ENCODE measurements at places on chromosomes 6 and 20. TPM values are rescaled to one million over a fixed set of nuclear protein-coding genes. Genes with fewer than 3 reads are reported as not detected.

FAM50B gene
- total RNA-seq, result 8.7 TPM

ACOT13 gene
- 7.1 TPM for total RNA-seq

OR2B6 gene
- not detected for total RNA-seq

IPCEF1 gene
- 4.4 TPM for total RNA-seq

LIME1 gene
- 3.0 TPM for total RNA-seq

PSMF1 gene
- 114 TPM for total RNA-seq

C6orf15 gene
- total RNA-seq, result not detected

CSE1L gene
- total RNA-seq, result 15.9 TPM

RAET1L gene
- total RNA-seq, result not detected

TP53TG5 gene
- total RNA-seq, result not detected

DNA sequence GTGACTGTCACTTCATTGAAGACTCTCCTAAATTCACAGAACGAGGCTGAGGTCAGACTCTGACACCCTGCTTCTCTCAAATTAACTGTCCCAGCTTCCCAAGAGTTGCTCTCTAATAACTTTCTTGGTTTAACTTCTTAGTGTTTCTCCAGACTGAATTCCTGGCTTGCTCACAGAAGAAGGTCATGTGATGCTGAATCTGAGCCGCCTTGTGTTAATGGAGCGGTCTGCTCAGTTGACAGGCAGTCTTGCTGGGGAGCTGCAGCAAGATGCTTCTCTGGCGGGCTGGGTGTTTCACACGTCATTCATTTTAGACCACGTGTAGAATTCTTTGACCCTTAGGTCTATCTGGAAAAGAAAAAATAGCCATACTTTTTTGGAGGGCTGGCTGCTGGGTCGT, 107.3 kb downstream of the FOXO3 start:
- H3K27me3 ChIP-seq, result no peaks in the 10 kb centered on the region
- no peak overlapping the region for H3K4me3 ChIP-seq
- H3K27ac ChIP-seq, result no peak overlapping the region
- H3K36me3 ChIP-seq, result peaks cover 31% of the 10 kb centered on the region

- H3K36me3 ChIP-seq, result no peaks in the 10 kb centered on the region
- no peak for DNase-seq
- no peak overlapping the region for H3K4me3 ChIP-seq
- H3K27ac ChIP-seq, result no peak overlapping the region
These were observed 49.5 kb downstream of the TRIM38 start for GRCh38 chr6:26012061-26012460.

GRCh38 chr6:54156650-54157250, 45.5 kb downstream of the MLIP start:
- no peaks in the 10 kb centered on the region for H3K36me3 ChIP-seq
- DNase-seq, result no peak
- H3K27me3 ChIP-seq, result no peaks in the 10 kb centered on the region
- no peak overlapping the region for H3K4me3 ChIP-seq

GRCh38 chr6:166408936-166409755, 26.4 kb upstream of the MPC1 start:
- no peaks in the 10 kb centered on the region for H3K27me3 ChIP-seq
- no peak overlapping the region for H3K27ac ChIP-seq
- no peak for DNase-seq
- H3K36me3 ChIP-seq, result no peaks in the 10 kb centered on the region

DNA sequence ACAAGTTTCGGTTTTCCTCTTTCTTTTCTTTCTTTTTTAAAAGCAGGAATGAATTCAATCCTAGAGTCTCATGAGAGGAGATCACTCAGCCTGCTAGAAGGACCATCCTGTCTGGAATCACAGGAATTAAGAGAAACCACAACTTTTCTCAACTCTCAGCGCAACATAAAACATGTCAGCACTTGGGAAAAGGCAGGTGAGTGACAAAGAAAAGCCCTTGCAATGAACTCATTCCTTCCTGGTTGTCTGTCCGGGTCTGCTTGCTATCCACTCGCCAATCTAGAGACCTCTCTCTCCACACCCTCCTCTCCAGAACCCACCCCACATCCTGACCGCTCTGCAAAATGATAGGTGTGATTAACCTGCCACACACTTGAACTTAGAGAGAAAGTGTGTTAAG, 253.8 kb downstream of the LY86 start:
- DNase-seq, result no peak
- no peaks in the 10 kb centered on the region for H3K4me1 ChIP-seq
- H3K4me3 ChIP-seq, result no peak overlapping the region
- no peaks in the 10 kb centered on the region for H3K36me3 ChIP-seq

- H3K4me1 ChIP-seq, result no peaks in the 10 kb centered on the region
- no peak for DNase-seq
- H3K27ac ChIP-seq, result no peak overlapping the region
- no peaks in the 10 kb centered on the region for H3K27me3 ChIP-seq
- no peaks in the 10 kb centered on the region for H3K36me3 ChIP-seq
These were observed 7.7 kb downstream of the CCN6 start for GRCh38 chr6:112061605-112062004.

DNA sequence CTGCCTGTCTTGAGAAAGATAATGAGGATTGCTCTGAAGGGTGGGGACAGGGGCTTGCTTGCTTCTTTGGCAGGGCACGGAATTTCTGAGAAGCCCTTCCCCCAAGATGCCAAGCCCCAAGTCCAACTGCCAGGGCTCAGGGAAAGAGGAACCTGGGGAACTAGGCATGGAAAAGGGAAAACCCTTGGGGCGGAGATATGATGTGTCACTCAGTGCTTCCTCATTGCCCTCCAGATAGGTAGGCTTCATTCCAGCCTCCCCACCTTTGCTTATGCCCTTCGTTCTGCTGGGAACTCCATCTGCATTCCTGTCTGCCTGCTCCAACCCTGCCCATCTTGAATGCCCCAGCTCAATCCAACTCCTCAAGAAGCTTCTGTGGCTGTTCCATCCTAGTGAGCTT, 61.2 kb downstream of the VEGFA start:
- no peak for DNase-seq
- H3K36me3 ChIP-seq, result no peaks in the 10 kb centered on the region
- peaks cover 33% of the 10 kb centered on the region for H3K4me1 ChIP-seq

GRCh38 chr20:25543068-25543467, 42.3 kb downstream of the NINL start:
- H3K4me1 ChIP-seq, result peaks cover 4% of the 10 kb centered on the region
- no peak for DNase-seq
- H3K36me3 ChIP-seq, result no peaks in the 10 kb centered on the region
- H3K27me3 ChIP-seq, result no peaks in the 10 kb centered on the region

DNA sequence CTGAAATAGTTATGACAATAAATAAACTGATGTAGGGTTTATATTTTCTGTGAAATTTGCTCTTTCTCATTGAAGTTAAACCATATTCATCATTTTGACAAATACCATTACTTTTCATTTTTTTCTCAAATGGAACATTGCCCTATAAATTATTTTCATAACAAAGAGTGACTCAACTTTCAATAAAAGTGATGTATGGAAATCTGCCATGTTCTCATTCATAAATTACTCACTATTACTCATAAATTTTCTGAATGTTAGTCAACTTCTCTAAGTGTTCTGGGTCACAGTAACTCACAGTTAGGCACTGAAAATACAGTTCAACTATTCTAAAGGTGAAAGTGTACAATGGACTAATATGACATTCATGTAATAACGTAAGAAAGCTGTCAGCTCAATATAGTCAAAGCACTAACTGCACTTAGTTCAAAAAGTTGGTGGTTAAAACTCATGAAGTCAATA, 19.0 kb upstream of the STX11 start:
- no peak overlapping the region for H3K4me3 ChIP-seq
- H3K27ac ChIP-seq, result no peak overlapping the region
- DNase-seq, result no peak

DNA sequence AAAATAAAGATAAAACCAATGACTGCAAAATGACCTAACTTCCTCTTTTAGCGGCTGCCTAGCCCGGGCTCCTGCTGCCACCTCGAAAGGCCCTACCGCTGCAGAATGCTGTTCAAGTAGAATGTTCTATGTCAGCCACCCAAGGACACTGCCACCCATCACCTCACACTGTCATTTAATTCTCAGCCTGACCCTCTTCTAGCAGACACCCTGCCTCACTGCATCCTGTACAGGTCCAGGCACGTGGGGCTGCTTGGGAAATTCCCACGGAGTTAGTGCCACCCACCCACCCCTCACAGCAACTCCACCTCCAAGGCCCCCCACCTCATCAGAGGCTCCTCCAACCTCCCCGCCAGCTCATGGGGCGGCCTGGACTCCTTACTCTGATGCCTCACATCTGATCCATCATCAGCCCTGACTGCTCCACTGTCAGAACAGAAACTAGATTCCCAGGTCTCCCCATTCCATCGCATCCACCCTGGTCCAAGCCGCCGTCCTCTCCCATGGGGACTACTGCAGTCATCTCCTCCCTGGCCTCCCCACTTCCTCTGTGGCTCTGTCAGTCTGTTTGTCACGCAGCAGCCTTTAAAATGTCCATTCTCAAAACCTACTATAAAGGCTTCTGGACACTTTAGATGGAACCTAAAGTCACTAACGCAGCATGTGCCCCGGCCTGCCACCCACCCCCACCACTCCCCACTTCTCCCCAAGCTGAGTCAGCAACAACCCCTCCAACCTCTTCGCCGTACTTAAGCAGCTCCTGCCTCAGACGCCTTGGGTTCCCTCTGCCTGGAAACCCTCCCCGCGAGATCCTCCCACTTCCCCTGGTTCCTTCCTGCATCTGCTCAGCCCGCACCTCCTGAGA, 17.0 kb downstream of the NFATC2 start:
- H3K4me3 ChIP-seq, result no peak overlapping the region
- no peak overlapping the region for H3K27ac ChIP-seq
- H3K4me1 ChIP-seq, result no peaks in the 10 kb centered on the region
- no peaks in the 10 kb centered on the region for H3K27me3 ChIP-seq
- DNase-seq, result no peak

DNA sequence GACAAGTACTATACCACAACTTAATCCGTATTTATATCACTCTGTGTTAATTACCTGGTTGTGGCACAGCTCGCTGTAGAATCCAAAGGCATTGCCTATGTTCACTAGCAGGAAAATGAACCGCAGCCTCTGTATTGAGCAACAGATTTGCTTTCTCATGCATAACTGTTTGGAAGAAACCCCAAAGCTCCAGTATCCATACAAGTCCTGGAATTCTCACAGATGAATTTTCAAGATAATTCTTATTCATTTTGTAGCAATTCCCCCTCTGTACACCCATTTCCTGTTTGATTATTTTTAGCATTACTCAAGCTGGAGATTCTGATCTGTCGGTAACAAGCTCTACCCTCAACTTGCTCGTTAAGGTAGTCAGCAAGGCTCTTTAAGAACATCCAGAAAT, 63.5 kb downstream of the STMND1 start:
- H3K27me3 ChIP-seq, result no peaks in the 10 kb centered on the region
- H3K27ac ChIP-seq, result no peak overlapping the region
- no peaks in the 10 kb centered on the region for H3K36me3 ChIP-seq
- DNase-seq, result no peak

DNA sequence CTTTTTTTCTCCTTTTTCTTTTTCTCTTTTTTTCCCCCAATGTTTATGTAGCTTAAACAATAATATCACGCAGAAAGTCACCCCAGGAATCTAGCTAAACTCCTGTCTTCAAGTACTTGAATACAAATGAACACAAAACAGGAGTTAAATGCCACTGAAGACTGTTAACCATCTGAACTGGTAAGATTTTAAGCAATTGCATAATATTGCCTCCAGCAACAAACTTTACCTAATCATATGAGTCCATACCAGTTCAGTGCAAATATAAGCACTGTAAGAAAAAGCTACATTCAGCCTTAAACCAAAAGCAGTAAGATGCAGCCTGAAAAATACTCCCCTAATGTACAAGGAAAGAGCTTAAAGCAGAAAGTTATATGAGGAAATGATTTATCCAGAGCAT, 173.9 kb upstream of the TFAP2D start:
- no peak overlapping the region for H3K4me3 ChIP-seq
- H3K4me1 ChIP-seq, result no peaks in the 10 kb centered on the region
- no peak overlapping the region for H3K27ac ChIP-seq

GRCh38 chr6:80335121-80335531, 228.7 kb downstream of the BCKDHB start:
- H3K27ac ChIP-seq, result no peak overlapping the region
- H3K36me3 ChIP-seq, result no peaks in the 10 kb centered on the region
- no peak overlapping the region for H3K4me3 ChIP-seq

GRCh38 chr6:28315628-28316027, 20.3 kb downstream of the ZSCAN31 start:
- H3K36me3 ChIP-seq, result no peaks in the 10 kb centered on the region
- no peaks in the 10 kb centered on the region for H3K4me1 ChIP-seq
- no peak for DNase-seq
- no peak overlapping the region for H3K4me3 ChIP-seq
- H3K27ac ChIP-seq, result no peak overlapping the region

DNA sequence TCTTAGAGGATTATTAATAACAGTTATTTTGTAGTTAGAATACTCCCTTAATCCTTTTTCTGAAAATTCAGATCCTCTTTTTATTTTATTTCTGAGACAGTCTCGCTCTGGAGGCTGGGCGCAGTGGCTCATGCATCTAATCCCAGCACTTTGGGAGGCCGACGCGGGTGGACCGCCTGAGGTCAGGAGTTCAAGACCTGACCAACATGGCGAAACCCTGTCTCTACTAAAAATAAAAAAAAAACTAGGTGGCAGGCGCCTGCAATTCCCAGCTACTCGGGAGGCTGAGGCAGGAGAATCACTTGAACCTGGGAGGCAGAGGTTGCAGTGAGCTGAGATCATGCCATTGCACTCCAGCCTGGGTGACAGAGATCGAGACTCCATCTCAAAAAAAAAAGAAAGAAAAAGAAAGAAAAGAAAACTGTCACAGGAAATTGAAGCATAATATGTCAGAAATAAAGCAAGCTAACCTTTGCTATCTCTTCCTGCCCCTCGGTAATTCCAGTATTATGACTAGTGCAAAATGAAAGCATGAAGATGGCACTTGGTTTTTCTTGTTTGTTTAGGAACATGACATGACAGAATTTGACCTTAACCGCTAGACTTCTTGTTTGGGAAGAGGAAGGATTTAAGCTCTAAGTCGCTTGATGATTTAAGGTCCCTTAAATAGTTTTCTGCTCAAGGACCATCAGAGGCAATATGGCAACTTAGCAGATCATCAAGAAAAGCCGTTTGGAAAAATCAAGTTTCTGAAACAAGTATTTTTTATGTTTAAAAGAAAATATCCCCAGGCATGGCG, 1.8 kb upstream of the RBM39 start:
- no peaks in the 10 kb centered on the region for H3K27me3 ChIP-seq
- H3K4me3 ChIP-seq, result no peak overlapping the region
- DNase-seq, result no peak

GRCh38 chr20:20744170-20744725, 31.8 kb upstream of the RALGAPA2 start:
- no peak for DNase-seq
- peak overlapping the region; percentile 62 for H3K27ac ChIP-seq
- H3K27me3 ChIP-seq, result no peaks in the 10 kb centered on the region
- no peaks in the 10 kb centered on the region for H3K36me3 ChIP-seq
- H3K4me1 ChIP-seq, result peaks cover 7% of the 10 kb centered on the region
- no peak overlapping the region for H3K4me3 ChIP-seq

- no peaks in the 10 kb centered on the region for H3K36me3 ChIP-seq
- no peak overlapping the region for H3K27ac ChIP-seq
- H3K4me1 ChIP-seq, result no peaks in the 10 kb centered on the region
- no peak overlapping the region for H3K4me3 ChIP-seq
- no peak for DNase-seq
- no peaks in the 10 kb centered on the region for H3K27me3 ChIP-seq
These were observed 11.6 kb upstream of the DSE start for GRCh38 chr6:116359131-116359530.
